ENCODE measurements at places on chromosomes 5 and 9.

DNA sequence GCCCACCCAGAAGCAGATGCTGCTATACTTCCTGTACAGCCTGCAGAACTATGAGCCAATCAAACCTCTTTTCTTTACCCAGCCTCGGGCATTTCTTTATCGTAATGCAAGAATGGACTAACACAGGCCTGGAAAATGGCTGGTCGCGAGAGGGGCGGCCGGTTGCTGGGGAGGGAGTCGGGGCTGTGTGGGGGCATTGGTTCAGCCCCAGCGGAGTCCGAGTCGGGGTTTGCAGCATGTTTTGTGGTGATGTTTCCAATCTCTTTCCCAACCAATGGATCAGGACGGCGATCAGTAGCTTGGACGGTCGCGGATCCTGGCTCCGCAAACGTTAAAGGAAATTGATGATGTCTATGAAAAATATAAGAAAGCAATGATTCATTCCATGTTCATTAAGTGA is 18.7 kb upstream of the IL31RA start:
- DNase-seq: no peak

- no peak for DNase-seq
Measured at GRCh38 chr9:93852728-93853127, 102.4 kb downstream of the BARX1 start.

DNA sequence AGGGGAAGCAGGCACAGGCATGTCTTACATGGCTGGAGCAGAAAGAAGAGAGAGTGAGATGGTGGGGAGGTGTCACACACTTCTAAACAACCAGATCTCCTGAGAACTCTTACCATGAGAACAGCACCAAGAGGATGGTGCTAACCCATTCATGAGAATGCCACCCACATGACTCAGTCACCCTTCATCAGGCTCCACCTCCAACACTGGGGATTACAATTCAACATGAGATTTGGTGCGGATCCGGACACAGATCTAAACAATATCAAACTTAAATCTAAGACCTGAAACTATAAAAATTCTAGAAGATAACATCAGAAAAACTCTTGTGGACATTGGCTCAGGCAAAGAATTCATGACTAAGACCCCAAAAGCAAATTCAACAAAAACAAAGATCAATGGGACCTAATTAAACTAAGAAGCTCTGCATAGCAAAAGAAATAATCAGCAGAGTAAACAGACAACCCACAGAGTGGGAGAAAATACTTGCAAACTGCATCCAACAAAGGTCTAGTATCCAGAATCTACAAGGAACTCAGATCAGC is 65.4 kb downstream of the SPATA31C2 start:
- no peak for DNase-seq

- DNase-seq: peak; percentile 74
Measured at GRCh38 chr9:113650207-113651131, 186.9 kb downstream of the RGS3 start.

GRCh38 chr9:20340511-20340861 is 281.8 kb downstream of the MLLT3 start:
- no peak for DNase-seq

GRCh38 chr5:113390224-113390623 is 44.6 kb downstream of the TSSK1B start:
- no peak for DNase-seq

GRCh38 chr9:11352612-11353011 is 739.8 kb upstream of the PTPRD start:
- DNase-seq: peak; percentile 63

DNA sequence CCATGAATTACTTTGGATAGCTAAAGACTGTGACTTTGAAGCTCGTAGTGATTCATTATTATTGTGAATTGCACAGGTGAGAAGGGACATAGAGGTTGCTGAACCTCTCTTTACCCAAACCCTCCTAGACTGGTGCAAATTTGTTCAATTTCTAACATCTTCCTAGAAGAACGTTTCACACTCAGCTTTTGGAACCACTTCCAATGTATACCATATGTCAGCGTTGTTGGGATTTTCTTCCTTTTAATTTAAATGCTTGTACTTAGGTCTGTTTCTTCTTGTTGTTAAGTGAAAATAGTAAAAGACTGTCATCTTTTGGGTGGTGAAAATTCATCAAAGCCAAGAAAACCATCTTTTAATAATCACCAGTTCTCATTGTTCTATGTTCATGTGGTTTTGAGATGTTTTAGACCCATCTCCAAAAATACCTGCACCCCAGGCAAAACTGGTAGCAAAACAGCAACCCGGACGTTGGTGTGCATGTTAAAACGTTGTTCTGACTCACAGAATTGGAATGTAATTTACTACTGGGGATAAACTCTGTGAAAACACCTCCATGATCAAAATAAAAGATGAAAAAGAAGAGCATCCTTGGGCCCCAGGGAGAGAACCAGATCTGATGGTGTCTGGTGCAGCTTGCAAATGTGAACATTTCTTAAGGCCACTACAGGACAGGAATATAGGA is 238.3 kb downstream of the NPR3 start:
- DNase-seq: no peak

DNA sequence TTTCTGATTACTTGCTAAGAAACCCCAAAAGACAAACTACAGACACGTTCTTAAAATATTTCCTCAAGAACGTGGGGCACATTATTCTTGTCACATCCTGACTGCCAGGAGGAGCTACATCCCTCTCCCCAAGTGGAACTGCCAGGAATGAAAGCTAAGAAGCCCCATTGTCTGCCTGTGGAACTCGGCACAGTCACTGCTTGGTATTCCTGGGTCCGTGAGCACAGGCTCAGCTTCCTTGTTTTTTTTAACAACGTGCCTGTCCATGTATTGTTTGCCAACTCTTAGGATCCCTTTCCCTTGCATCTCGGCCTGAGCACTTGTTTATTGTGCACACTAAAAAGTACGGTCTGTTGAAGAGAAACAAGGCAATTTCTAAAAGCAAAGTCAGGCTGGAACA is 47.0 kb upstream of the SELENOP start:
- no peak for DNase-seq

- DNase-seq: no peak
Measured at GRCh38 chr5:6260846-6261245, 117.5 kb downstream of the MED10 start.

GRCh38 chr5:42157215-42157614 is 232.1 kb downstream of the FBXO4 start:
- DNase-seq: no peak

DNA sequence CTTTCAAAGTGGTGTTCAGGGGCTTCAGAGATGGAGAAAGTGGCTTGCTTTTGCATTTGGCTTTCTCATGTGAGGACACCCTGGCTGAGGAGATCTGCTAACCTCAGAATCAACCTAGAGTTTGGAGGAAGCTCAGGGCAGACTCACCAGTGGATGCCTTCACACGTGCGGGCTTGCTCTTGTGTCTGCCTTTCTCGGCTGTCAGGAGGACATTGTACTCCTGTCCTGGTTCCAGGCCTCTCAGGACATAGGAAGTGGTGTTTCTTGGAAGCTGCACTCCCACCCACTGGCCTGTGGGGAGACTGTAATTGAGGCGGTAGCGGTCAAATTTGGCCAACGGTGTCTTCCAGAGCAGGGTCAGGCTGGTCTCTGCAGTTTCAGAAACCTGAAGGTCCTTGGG is 44.5 kb downstream of the TNC start:
- no peak for DNase-seq

DNA sequence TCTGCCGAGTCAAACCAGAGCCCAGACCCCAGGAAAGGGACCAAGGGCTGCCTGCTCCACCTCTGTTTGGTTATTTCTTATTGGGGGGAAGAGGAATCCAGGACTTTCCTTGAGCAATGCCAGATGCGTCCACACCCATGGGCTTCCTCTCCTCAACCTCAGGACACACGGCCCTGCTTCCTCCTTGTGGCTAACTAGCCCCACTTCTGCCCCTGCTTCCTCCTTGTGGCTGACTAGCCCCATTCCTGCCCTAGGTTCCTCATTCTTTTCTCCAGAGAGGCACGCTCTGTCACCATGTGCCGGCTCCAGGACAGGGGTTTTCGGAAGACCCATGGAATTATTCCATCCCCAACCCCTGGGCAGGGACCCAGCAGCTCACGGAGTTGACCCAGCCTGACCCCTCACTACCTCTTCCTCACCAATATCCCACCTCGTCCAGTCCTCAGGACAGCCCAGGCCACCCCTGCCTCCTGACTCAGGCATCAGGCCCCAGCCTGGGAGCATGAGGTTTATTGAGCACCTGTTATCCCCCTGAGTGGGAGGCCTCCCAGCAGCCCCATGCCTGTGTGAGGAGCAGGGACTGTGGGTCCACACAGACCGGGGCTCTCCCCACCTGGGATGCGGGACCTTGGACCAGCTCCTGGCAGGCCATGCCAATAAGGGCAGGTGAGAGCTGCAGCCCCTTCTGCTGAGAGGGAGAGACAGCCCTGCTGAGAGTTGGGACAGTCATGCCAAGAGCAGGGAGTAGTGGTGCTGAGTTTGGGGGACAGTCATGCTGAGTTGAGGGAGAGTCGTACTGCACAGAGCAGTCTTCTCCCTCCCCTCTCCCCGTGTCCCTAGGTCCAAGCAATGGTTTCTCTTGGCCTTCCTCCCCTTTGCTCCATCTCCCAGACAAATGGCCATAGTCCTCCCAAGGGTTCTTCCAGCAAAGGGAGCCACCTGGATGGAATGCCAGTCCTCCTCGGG is 11.8 kb upstream of the FCN1 start:
- DNase-seq: no peak

- no peak for DNase-seq
Measured at GRCh38 chr9:90517103-90517502, 125.5 kb downstream of the DIRAS2 start.

- DNase-seq: peak; percentile 68
Measured at GRCh38 chr9:137294091-137294680, 7.9 kb downstream of the NRARP start.

DNA sequence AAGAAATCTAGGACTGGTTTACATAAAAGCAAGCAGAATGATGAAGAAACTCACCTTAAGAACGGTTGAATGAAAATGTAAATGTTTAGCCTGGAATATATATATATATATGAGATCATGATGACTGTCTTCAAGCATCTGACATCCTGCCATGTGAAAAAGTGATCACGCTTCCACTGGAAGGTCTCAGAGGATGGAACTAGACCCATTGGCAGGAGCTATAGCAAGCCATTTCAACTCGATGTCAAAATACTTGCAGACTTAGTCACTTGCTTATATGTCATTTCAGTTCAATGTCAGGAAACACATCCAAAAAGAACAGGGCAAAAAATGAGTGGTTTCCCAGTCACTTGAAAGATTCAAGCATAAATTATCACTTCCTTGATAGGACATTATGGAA is 22.2 kb upstream of the TMEM161B start:
- no peak for DNase-seq

DNA sequence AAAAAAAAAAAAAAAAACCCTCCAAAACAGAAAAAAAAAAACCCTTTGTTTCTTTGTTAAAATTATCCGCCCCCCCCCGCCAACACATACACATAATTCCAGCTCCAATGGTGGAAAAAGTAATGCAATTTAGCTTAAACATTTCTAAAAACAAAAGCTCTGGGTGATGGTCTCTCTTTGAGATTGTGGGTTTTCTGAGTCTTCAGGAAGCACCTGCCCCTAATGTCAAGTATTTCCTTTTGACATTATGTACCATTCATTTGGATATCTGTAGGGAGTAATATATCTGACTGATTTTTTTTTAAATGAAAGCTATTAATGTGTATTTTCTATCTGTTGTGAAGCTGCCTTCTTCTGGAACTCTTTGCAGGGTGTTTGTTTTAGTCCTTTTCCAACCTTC is 389.7 kb downstream of the TAF11L14 start:
- peak; percentile 92 for DNase-seq

DNA sequence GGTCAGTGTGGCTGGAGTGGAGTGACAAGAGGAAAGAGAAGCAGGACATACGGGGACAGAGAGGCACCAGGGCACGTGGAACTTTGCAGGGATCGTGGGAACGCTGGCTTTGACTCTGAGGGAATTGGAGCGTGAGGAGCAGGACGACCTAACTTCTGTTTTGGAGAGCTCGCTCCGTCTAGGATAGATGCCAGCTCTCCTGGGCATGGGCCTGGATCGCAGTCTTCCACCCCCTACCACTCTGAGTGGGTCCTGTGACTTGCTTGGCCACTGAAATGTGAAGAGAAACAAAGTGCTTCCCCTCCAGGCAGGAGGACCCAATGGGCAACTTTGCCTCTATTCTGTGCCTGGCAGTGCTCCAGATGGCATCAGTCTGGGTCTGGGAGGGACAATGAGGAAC is 8.7 kb upstream of the SH3PXD2B start:
- DNase-seq: no peak

DNA sequence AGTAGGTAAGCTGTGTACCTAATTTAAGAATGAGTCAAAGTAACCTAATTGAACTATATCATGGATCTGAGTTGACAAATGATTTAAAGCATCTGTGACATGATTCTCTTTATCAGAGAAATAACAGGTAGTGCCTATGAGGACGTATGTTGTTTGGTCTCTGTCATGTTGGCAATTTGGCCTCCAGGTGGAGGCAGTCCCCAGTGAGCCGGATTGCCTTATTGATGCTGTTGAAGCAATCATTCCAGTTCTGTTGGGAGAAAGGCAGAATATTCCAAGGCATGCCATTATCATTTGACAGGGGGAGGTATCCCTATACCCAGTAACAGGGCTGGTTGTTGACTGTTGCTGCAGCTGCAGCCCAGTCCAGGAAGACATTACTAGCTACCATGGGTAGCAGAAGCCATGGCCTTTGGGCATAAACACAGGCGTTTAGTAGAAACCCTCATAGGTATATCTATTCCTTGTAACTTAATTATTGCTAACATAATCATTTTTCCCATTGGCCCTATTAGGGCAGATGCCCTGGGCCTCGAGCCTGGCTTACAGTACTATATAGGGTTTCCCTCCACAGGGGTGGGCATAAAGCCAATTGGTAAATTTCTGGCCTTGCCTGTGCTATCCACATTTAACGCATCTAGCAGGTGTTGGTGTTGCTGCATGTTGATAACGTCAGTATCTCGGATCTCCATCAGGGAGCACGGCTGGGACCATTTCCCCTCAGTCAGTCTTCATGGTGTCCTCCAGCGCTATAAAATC is 12.2 kb upstream of the SLC22A4 start:
- DNase-seq: peak; percentile 9

- DNase-seq: no peak
Measured at GRCh38 chr9:119366909-119367682, 2.1 kb downstream of the BRINP1 start.

- no peak for DNase-seq
Measured at GRCh38 chr9:115910959-115911358, 242.6 kb upstream of the PAPPA start.

GRCh38 chr5:61941637-61942036 is 364.4 kb upstream of the KIF2A start:
- DNase-seq: no peak

- no peak for DNase-seq
Measured at GRCh38 chr9:71721855-71722254, 46.5 kb downstream of the CEMIP2 start.

GRCh38 chr5:10400411-10400810 is 41.3 kb upstream of the ROPN1L start:
- no peak for DNase-seq

DNA sequence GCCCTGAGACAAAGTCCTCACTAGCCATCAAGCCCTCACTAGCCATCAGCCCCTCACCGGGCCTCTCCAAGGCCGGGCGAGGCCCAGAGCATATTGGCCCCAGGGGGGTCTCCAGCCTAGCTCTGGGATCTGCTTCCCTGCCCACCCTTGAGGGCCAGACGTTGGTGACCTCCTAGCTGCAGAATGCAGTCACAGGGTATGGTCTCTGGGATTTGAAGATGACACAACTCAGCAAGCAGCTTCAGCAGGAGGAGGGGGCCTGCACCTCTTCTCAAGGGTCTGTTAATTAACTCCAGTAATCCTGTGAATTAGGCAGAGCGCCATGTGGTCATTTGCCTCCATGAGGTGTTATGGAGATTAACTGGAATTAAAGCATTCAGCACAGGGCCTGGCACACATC is 116.9 kb upstream of the SPOCK1 start:
- DNase-seq: no peak

All from NCI-H146 (cell line).